ENCODE measurements at places on chromosomes 12 and 14.
A peak's percentile ranks its signal among the peaks of the same experiment; 100 is the strongest.

DNA sequence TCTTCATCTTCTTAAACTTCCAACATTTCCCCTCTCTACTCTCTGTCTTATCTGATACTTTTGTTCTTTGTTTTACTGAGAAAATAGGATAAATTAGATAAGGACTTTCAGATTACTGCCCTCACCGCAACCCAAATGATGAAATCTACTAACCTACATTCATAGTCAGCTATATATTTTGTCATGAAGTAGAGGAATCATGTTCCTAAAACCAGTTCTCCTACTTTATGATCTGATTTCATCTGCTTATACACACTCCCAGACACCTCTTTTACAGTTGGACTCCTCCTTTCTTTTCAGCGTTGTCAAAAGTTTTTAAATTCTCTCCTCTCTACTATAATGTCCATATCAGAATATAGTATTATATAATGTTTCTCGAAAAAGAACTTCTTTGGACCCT lies 29.7 kb downstream of the MGAT4C start:
- DNase-seq = no peak

DNA sequence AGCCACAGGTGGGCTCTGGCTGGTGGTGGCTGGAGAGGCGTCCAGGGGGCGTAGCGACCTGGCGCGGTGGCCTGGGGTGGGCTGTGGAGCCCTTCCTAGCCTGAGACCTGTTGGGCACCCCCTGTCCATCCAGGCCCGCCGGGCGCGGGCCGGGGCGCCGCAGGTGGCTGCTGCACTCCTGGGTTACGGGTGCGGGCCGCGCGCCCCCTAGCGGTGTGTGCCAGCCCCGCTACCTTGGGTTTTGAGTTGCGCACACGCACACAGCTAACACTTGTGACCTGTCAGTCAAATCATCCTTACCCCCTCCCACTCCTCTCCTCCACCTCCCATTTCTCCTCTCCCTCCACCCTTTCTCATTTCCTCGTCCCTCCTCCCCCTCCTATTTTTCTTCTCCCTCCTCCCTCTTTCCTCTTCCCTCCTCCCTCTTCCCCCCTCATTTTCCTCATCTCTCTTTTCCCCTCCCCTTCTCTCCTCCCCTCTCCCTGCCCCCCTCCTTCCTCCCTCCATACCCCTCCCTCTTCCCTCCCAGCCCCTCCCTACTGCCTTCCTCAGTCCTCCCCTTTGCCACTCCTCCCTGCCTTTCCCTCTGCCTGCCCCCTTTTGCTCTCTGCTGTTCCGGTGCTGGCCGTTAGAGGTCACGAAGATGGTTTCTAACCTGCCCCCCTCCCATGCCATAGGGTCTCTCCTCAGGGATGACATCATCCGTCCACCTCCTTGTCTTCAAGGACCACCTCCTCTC lies 2.3 kb downstream of the MEG3 start:
- DNase-seq = no peak

DNA sequence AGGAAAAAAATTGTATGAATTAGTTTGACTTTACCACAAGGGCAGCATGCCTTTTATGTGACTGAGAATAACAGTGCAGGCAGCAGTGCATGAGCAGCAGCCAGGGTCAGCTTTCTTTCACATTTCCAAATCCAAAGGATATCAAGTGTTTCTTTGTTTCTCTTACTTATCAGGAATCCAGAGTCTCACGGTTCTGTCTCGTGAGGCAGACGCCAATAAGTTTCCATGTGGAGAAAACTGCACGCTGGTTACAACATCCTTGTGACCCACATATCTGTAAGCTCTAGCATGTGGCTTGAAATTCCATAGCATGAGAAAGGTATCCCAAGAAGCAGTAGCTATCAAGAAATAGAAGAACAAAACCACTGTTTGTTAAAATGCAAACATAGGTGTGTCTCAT lies 27.6 kb downstream of the GALNT4 start:
- DNase-seq = no peak

DNA sequence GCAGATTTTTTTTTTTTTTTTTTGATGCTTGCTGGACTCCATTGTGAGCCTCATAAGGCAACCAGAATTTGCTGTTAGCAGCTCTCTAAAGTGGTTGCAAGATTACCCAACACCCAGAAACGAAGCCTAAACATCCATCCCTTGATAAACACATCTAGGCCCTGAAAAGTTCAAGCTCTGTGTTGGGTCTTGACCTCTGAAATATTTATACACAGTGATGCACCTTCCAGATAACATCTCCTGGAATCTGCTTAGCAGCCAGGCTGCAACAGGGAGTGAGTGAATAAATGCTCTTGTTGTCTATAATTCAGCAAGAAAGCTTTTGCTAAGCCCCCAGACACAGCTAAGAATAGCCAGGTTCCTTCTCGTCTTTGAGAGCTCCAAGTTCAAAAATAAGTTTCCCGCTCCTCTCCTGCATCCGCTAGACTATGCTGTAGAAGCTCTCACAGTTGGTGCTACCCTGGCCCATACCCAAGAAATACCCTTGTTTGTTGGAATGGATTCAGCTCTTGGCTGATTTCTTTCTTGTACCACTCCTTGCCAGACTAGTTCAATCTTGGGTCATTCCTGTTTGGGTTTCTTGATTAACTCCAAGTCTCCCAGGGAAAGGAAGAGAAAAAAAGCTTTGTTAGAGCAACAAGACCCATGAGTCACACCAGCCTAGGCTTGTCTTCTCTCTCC lies 610.6 kb upstream of the TBX3 start:
- no peak for DNase-seq

GRCh38 chr12:96014943-96015599 lies 18.9 kb upstream of the HAL start:
- DNase-seq = no peak

DNA sequence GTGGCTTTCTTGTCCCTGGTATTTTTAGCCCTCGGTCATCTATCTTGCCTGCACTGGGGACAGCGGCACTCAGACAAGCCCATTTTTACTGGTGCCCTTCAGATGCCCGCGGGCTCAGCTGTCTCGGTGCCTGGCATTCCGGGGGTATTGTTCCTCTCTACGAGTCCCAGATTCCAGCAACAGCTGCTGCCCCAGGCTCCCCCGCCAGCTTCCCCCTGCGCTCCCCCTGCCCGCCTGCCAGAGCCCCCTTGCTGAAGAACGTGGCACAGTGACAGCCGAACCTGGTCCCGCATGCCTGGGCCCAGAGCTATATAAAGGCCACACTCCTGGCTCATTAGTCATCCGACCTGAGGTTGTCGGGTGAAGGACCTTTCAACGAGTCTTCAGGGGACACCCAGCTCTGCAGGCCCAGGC lies 10.9 kb upstream of the MYL2 start:
- peak; percentile 85 for DNase-seq

GRCh38 chr12:107464644-107465043 lies 221.0 kb upstream of the PWP1 start:
- no peak for DNase-seq

DNA sequence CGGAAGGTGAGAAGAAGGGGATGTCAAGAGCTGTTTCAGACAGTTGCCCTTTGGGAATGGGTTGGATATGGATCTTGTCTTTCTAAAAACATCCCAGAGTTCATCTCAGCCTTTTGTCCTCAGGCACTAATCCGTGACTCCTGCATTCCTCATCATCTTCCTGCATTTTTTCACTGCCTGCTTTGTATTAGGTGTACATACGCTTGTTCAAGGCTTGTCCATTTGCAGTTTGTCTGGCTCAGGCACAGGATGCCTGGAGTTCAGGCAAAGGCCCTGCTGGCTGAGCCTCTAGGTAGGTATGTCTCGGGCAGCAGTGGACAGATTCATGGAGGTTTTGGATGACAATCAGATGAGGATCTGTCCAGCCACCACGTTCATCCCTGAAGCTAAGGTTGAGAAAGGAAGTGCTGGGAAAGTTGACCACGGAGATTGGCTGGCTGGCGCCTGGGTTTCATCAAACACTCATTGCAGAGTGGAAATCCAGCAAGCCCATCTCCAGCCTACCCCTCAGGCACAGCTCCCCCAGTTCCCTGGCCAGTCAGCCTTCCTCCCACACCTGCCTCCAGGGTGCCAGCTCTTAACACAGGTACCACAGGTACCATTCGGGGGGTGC lies 12.4 kb upstream of the TMEM106C start:
- no peak for DNase-seq

GRCh38 chr14:104424406-104425072 lies 155.0 kb upstream of the C14orf180 start:
- no peak for DNase-seq

DNA sequence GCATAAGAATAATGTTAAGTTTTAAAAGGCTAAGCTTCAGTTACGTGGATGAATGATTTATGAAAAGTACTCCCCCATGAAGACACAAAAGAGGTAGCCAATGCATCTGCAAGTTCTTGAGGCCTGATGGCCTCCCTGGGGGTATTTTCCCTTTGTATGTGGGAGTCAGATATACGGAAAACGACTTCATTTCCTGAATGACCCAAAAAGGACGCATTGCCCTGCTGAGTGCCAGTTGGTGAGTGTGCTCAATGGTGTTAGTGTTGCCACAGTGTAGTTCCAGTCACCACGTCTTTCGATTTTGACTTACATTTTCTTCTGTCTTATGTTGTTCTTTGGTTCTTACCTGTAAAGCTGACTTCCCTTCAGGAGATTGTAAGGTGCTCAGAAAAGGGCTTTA lies 8.0 kb downstream of the ETV6 start:
- no peak for DNase-seq

DNA sequence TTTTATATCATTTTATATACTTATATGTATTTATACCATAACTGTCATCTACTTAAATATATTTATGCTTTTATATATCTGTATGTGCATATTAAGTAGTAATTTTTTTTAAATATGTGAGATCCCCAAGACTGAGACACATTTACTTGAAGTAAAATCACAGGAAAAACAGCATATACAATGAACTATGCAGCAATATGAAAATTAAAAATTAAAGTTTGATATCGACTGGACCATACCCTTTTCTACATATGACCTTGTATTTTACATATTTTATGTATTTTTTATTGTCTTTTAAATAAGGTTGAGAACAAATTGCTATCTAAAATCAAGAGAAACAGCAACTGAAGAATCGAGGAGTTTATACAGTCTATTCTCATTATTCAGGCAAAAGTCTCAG lies 50.0 kb downstream of the TSPAN19 start:
- DNase-seq = no peak

DNA sequence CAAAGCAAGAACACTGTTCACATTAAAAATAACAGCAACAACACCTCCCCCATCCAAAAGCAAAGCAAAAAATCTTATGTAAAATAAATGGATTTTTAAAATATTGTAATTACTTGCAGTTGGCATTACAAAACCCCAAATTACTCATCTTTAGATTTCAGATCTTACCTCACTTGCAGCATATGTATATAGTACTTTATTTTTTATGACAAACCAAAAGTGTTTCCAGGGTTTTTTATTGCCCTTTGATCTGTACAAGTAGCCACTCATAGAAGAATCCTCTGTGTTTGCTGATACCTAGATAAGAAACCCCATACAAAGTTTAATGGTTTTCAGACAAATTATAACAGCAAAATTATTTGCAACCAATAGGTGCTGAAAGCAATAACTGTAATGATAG lies 12.2 kb upstream of the NR2C1 start:
- no peak for DNase-seq

DNA sequence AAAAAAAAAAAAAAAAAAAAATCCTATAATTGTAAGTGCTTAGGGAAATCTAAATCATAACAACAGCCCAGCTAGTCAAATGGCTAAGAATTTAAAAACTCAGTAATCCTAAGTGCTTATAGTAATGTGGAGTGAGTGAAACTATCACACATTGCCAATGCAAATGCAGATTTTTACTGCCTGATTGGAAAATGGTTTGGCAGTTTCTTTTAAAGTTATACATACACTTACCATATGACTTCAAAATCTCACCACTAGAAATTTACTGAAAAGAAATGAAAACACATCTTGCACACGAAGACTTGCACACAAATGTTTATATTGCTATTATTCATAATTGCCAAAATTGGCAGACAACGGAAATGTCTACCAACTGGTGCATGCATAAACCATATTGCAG lies 51.3 kb upstream of the STXBP6 start:
- no peak for DNase-seq

GRCh38 chr14:102900631-102901571 lies 21.6 kb upstream of the AMN start:
- no peak for DNase-seq

GRCh38 chr14:59564366-59564765 lies 12.2 kb downstream of the CCDC175 start:
- DNase-seq = no peak

GRCh38 chr12:2439332-2440100 lies 355.3 kb upstream of the FKBP4 start:
- no peak for DNase-seq

DNA sequence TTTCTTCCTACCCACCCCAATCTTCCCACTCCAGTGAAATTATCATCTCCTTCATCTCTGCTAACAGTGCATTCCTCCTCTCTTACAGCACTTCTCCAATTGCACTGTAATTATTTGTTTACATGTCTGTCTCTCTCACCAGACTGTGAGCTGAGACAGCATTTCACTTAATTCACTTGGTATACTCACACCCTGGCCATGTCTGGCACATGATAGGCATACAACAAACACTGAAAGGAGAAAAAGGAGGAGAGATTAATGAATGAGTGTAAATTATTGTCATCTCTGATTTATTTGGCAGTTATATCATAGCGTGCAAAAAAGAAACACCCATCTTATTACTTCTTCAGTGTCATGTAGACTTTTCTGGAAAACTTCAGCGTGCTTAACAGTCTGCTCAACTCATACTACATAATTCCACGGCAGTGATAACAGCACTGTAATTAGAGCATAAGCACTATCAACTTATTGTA lies 452.3 kb downstream of the ADAMTS20 start:
- no peak for DNase-seq

DNA sequence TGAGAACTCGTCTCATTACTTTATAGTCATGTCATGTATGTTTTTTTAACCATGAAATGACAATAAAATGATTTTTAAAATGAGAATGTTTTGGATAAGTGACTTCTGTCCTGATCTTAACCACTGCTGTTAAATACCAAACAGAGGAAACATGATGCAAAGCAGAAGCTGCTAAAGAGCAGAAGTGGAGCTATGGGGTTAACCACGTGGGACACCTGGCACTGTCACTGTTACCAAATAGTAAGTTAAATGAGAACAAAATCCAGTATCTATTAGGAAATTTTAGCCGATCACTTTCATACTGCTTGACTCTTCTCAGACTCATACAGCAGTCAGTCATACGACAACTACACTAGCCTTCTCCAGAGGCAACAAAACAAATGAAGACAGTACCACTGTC lies 82.4 kb downstream of the SCAF11 start:
- no peak for DNase-seq

GRCh38 chr14:96581026-96581425 lies 78.8 kb downstream of the PAPOLA start:
- DNase-seq = no peak

- no peak for DNase-seq
Observed at GRCh38 chr14:58898655-58899316, 261.0 kb downstream of the DACT1 start.

GRCh38 chr14:22400655-22401259 lies 188.3 kb downstream of the DAD1 start:
- no peak for DNase-seq

DNA sequence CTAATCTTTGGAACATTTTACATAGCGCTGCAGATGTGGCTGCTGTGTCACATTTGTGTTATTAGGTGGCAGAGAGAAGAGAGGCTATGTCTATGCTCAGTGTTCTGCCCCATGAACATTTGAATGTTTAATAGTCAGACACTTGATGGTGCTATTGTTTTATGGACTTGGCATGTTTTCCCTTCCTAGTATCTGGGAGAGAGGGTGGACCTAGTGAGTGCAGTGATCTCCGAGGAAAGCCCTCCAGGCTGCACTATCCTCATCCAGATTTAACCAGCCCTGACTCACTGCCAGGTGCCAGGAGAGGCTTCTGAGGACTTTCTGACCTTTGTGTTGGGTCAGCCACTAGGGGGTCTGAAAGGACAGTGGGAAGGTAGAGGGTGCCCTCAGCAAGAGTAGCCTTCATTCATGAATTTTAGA lies 24.3 kb downstream of the ZFC3H1 start:
- DNase-seq = no peak

Measured in psoas muscle (tissue), 8 donors.